ENCODE measurements at places on chromosomes 4 and X.

- DNase-seq, result no peak
Observed at GRCh38 chrX:153226344-153227185, 47.5 kb downstream of the MAGEA1 start.

GRCh38 chr4:42824278-42824977 is 68.1 kb upstream of the GRXCR1 start:
- no peak for DNase-seq

DNA sequence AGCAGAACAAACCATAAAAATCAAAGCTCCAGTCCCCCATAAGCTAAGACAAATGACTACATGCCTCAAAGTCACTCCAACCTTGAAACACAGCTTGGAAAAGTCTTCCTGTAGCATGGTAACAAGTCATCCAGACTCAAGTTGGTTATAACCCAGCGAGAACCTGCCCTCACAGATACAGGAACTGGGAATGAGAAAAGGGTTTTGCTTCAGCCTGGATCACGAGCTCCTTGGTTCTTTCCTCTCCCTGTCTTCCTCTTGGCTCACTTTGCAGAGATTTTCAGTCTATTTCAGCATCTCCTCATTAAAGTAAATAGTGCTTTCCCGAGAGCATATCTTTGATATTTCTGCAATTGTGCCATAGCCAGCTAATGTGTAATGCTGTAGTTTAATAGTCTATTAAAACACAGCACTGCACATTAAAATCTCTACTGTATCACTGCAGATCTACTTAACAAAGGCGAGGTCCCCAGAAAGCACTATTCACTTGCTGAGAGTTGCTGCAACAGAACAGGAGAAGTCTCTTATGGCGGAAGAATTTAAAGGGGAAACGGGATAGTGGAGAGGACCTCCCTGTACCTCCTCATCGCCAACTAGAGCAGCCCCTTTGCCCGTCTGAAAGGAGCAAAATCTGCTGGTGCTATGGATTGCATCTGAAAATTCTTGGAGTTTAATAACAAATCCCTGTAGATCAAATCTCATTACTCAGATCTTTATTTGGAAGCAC is 249.3 kb upstream of the GATB start:
- no peak for DNase-seq

GRCh38 chrX:72123471-72124185 is 8.1 kb downstream of the RTL5 start:
- DNase-seq, result no peak

DNA sequence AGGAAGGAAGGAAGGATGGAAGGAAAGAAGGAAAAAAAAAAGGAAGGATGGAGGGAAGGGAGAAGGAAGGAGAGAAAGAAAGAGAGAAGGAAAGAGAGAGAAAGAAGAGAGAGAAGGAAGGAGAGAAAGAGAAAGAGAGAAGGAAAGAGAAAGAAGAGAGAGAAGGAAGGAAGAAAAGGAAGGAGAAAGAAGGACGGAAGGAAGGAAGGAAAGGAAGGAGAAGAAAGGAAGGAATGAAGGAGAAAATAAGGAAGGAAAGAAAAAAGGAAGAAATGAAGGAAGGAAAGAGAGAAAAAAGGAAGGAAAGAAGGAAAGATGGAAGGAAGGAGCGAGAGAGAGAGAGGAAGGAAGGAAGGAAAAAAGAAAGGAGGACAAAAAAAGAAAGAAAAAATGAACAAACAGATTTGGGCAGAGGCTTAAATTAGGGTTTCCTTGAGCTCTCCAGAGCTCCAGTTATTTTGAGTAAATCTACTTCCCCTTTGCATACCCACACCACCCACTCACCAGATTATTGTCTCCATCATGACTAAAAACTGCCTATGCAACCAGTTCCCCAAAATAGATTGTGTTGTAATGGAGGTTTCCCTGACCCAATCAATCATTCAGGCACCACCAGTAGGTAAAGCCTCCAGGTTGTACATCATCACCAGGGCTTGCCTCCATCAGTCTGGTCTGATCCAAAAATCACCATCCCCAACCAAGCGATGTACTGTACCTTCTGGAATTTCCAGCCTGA is 1722.9 kb upstream of the PCDH10 start:
- no peak for DNase-seq

Data from AG04450 (cell line).